Activated CD8-positive, alpha-beta memory T cell treated with anti-CD3 and anti-CD28 coated beads for 24 hours (primary cell): ENCODE measurements at places on chromosomes 5 and 9.

GRCh38 chr5:71589903-71590302 is 2.8 kb downstream of the MCCC2 start:
- DNase-seq, result no peak

DNA sequence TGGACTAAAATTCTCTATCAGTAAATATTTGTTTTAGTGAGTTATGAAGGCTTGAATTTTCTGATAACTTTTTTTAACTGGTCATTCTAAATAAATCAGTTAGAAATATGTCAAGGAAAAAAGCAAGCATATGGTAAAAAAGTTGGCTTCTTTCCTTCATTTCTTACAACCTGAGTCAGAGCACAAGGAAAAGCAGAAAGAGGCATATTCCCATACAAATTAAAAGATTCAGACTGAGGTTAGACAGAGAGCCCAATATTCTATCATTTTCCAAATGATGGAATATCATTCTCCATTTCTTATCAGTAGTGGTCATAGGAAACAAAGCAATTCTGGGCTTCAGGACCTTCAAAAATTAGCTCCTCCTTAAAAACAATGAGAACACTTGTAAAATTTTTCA is 732.1 kb downstream of the MAT2B start:
- DNase-seq, result no peak

- no peak for DNase-seq
Observed at GRCh38 chr9:90259311-90260246, 383.0 kb downstream of the DIRAS2 start.

DNA sequence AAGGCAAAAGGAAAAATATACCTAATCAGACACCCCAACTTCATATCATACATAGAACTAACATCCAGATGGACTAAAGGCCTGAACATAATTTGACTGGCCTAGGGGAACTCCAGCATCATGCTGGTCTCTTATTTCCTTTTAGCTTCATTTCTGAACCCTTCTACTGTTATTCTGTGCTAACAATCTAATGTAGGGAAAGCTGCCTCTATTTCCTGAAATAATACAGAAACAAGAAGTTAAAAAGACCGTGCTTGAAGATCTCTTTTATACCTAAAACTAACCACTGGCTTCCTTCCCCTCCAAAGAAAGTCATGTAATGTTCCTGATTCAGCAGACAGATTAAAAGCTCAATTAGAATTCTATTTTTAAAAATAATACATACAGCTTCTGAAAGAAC is 36.7 kb downstream of the LPAR1 start:
- DNase-seq, result no peak

GRCh38 chr5:131262953-131263541 is 806 bp upstream of the CDC42SE2 start:
- no peak for DNase-seq

- no peak for DNase-seq
Observed at GRCh38 chr9:106862821-106863720, at the start of gene ZNF462. Gene ZNF462, plus strand, starts transcription at chr9:106863166. Its CDS starts 60,218 bp downstream, at chr9:106923384.

GRCh38 chr5:78726571-78726970 is 78.0 kb upstream of the LHFPL2 start:
- no peak for DNase-seq

GRCh38 chr5:15571081-15571480 is 71.1 kb downstream of the FBXL7 start:
- no peak for DNase-seq

- no peak for DNase-seq
Observed at GRCh38 chr5:138632900-138633489, 57.8 kb upstream of the HSPA9 start.

DNA sequence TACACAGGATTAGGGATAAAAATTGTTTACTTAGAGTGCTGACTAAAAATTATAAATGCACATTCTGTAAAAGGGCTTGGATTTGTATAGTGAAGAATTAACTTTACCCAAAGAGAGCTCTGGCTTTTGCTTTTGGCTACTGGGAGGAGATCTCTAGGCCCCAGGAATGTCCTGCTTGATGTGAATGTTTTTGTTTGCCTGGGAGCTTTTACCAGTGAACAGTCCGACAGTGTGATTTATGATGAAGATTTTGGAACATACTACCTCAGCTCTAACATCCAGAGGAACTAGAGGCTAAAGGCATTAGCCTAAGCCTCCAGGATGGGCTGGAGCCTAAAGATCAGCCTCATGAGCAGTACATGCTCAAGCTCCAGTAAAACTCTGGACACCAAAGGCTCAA is 103.7 kb upstream of the RFX3 start:
- DNase-seq, result no peak

DNA sequence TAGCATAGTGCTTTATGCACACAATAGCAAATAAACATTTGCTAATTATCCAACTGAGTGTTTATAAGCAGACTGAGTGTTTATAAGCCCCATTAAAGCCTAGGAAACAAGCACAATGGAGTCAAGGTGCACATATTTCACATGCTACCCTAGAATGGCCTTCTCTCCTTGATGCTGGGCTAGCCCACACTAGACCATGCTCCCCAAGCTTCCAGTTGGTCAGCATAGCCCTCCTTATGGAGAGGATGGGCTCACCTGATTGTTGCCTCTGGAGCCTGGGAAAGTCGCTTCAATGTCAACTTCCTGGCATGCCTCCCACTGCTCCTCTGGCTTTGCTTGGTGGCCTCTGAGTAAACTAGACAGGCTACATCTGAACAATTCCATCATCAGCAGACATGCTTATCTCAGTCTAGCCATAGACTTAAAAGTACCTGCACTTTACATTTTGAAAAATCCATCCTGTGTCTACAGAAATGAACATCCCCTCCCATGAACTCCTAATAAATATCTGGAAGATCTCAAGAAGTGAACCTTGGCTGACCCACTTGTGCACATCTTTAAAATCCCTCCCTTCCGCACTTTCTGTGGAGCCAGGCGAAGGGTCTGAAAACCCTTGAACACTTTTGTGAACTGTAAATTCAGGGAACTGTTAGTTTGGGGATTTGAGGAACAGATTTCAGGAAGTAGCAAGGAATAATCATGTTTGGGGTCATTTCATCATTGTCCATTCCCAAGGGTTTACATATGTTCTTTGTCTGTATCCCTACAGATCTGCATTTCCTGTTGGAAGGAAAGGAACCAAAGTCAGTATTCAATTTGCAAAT is 486.6 kb downstream of the ARHGEF28 start:
- DNase-seq, result no peak

DNA sequence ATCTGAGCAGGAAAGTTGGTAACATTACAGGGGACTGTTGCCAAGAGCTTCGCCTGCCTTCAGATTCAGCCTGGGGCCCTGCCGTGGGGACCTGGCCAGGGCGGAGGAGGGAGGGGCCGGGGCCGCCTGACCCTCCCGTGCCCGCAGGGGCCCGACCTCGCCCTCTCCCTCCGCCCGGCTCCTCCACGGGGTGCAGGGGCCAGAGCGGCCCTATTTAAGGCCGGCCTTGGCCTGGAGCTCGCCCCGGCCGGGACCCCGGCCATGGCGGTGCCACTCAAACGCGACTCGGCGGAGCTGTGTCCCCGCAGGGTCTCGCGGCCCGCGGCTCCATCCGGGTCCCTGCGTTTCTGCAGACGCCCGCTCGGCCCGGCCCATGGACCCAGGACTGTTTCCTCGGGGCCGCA is 757 bp downstream of the TMEM250 start:
- no peak for DNase-seq

GRCh38 chr9:136051837-136052471 is 43.1 kb downstream of the NACC2 start:
- no peak for DNase-seq

GRCh38 chr5:15694696-15695214 is 194.8 kb downstream of the FBXL7 start:
- DNase-seq, result no peak

GRCh38 chr5:139912158-139912557 is 116.5 kb downstream of the PSD2 start:
- no peak for DNase-seq

- no peak for DNase-seq
Observed at GRCh38 chr5:112373885-112374284, 45.2 kb downstream of the EPB41L4A start.

DNA sequence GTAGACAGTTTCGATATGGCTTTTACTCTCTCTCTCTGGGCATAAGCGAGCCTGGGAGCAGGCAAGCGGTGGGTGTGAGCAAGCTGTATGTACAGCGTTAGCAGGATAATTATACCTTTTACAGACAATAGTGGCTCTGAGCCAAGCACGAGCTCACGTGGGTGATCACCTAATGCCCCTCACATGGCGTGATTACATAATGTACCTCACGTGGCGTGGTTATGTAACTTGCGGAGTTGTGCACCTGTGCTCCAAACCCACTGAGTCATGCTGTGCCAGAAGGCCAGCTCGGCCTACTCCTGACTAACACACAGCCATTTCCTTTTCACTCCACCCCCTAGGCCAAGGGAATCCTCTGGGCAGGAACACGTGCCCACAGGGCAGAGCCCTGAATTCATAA is 797.2 kb downstream of the EFNA5 start:
- no peak for DNase-seq

DNA sequence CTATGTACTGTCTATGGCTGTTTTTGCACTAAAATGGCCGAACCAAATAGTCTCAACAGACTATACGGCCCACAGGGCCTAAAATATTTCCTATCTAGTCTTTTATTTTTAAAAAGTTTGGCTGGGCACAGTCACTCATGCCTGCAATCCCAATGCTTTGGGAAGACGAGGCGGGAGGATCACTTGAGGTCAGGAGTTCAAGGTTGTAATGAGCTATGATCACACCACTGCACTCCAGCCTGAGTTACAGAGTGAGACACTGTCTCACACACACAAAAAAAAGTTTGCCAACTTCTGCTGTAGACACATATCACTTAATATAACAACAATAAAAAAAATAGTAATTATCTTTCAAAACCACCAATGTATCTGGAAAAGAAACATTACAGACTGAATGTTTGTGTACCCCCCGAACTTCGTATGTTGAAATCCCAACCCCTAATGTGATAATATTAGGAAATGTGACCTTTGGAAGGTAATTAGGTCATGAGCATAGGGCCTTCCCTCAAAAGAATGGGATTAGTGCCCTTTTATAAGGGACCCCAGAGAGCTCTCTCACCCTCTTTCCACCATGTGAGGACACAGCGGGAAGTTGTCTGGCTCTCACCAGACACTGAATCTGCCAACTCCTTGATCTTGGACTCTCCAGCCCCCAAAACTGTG is 53.5 kb upstream of the HK3 start:
- DNase-seq, result no peak

DNA sequence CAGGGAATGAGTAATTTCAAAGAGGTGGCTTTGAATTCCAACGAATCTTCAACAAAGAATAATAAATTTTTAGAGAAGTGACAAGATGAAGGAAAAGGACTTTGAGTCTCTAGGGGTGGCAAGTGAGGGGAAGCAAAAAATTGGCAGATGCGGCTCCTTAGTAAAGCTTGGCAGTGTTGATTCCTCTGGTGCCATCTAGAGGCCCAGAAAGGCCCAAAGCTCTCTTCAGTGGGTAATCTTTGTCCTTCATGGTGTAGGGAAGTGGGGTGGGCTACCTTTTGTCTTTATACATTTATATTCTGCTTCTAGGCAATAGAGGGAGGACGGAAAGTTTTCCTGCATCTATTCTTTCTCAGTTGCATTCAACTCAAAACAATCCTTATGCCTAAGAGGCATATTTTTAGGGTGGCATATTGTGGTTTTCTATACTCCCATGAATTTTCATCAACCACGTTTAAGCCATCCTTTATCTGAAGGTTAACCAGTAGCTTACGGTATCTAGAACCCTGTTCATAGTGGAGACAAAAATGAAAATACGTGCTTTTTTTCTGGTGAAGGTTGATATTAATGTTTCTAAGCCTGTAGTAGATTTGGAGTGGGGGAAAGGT is 17.5 kb upstream of the ROPN1L start:
- DNase-seq, result no peak

DNA sequence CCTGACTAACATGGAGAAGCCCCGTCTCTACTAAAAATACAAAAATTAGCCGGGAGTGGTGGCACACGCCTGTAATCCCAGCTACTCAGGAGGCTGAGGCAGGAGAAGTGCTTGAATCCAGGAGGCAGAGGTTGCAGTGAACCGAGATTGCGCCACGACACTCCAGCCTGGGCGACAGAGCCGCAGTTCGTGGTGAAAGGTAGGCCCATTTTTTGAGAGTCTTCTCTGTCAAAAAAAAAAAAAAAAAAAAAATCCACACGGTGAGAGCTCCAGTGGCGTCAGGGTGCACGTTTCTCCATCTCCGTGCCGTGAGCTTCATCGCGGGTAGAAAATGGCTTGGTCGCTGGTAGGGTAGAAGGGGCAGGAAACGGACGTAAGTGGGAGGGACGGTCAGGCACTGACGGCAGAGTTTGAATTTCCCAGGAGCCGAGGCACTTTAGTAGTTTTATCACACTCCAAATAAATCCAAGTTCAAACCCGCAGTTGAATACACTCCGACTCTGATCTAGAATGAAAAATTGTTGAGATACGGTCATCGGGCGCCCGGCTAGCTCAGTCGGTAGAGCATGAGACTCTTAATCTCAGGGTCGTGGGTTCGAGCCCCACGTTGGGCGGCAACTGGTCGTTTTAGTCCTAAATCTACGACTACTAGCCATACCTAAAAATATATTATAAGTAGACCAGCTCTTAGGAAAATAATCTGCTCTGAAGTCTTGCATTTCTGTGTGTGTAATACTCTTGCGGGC is 2.4 kb upstream of the TRIM7 start:
- DNase-seq, result peak; percentile 98

DNA sequence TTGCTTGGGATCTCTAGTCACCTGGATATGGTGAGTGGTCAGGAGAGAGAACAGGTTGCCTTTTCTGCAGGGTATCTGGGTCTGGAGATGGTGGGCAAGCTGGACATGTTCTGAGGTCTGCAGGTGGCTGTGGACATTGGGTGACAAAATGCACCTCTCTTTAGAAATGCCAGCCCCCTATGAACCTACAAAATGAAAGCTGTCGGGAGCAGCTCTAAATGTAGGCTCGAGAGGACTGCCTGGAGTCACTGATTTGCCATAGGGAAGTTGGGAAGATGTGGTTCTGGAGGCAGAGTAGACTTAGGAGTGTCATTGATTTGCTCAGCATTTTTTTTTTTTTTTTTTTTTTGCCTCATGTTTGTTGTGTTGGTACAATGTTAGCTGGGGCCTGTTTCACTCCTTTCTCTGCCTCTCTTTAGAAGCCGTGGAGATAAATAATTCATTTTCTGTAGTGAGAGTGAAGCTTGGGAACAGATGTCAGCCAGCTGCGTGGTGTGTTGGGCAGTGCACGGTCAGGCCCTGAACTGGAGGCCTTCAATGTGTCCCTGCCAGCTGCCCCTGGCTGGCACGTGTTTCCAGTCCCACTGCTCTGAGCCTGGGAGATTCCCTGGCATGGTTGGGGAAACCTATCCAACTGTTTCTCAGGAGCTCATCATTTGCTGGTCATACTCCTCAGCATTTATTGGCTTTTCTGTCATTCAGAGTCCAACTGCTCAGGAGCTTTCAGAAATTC is 5.4 kb downstream of the RGS3 start:
- peak; percentile 26 for DNase-seq

DNA sequence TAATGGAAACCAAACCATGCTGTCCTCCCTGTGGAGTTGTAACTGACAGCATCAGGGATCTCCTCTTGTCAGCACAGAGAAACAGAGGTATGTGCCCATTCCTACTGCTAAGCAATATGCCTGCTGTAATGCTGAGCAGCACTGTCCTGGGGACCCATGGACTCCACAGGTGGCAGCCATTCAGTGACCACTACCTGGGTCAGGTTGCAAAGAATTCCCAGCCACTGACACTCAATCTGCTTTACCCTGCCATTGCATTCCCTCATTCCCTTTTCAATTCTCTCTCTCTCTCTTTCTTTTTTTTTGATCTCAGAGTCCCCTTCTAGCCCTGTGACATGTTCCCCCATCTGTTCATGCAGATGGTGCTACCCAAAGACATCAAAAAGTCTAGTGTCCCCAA is 104.1 kb downstream of the GABRB2 start:
- DNase-seq, result no peak
